ENCODE measurements at places on chromosomes 12 and 14. TPM values are rescaled to one million over a fixed set of nuclear protein-coding genes. Genes with fewer than 3 reads are reported as not detected.

The TMEM19 gene
- total RNA-seq: 14.1 TPM

The SERPINA12 gene
- not detected for total RNA-seq

The NEUROD4 gene
- total RNA-seq: not detected

The TOMM20L gene
- total RNA-seq: not detected

The DENND5B gene
- total RNA-seq: 19.3 TPM

The MSRB3 gene
- 1.7 TPM for total RNA-seq

DNA sequence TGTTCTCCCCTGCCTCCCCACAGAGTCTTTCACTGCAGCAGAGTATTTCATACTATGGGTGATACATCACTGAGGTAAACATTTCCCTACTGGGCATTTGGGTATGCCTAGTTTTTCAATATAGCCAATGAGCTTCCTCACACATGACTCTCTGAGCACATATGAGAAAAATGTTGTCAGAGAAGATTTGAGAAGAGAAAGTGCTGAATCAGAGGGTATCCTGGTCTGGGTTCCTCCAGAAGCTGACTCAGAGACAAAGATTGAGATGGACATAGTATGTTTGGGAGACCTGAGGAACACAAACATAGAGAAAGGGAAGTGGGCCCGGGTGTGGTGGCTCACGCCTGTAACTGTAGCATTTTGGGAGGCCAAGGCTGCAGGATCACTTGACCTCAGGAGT, 12.6 kb downstream of the SLC8B1 start:
- DNase-seq: no peak

- no peak for DNase-seq
These were observed 206.8 kb downstream of the NUAK1 start for GRCh38 chr12:105931762-105932570.

- no peak for DNase-seq
These were observed 108.3 kb downstream of the SLC15A4 start for GRCh38 chr12:128715485-128715884.

DNA sequence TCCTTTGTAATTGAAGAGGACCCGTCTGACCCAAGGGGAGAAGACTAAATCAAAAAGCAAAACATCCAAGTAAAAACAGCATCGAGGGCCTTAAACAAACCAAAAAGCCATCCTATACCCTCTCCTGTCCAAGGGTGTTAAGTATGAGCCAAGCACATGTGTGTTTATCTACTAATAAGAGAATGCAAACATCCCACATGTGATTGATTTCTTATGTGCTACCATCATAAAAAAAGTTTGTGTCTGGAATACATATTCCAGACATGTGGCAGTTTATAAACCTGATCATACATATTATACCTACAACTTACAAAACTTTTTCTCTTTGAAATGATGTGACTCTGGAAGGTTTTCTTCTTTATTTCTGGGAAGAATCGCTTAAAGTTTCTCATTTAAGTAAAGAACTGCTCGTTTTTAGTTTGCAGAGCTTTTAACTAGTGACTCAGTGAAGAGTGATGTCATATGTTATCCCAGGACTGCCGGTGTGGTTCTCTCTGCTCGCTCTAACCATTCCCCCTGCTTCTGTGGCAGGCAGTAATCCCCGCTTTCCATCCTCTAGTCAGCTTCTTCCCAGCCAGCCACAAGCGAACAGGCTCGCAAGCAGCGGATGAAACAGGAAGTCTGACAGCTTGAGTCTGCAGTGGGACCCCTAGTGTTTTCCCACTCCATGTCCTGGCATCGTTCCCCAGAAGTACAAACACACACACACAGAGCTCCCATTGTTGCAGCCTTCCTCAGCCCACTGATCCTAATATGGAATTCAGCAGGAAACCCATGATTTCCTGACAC, 431 bp upstream of the RHOJ start:
- peak; percentile 57 for DNase-seq

DNA sequence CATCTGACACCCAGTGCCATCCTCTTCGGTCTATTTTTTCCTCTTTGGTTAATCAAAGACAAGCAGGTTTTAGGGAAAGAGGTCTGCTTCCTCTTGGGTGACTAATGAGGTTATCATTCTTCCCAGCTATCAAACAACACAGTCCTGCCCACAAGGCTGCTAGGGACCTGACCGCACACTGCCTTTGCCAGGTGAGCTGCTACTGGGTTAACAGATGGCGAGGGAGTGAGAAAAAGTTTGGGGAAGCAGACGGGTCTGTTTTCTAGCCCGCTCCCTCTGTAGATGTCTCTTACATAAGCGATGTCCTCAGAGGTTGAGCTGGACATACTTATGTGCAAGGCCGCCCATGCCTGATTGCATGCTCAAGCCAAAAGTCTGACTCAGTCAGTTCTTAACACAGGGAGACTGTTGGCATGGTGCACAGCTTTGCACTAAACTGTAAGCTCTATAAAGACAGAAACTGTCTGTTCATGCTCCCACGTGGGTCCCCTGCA, 94.1 kb downstream of the SLC15A4 start:
- DNase-seq: no peak

DNA sequence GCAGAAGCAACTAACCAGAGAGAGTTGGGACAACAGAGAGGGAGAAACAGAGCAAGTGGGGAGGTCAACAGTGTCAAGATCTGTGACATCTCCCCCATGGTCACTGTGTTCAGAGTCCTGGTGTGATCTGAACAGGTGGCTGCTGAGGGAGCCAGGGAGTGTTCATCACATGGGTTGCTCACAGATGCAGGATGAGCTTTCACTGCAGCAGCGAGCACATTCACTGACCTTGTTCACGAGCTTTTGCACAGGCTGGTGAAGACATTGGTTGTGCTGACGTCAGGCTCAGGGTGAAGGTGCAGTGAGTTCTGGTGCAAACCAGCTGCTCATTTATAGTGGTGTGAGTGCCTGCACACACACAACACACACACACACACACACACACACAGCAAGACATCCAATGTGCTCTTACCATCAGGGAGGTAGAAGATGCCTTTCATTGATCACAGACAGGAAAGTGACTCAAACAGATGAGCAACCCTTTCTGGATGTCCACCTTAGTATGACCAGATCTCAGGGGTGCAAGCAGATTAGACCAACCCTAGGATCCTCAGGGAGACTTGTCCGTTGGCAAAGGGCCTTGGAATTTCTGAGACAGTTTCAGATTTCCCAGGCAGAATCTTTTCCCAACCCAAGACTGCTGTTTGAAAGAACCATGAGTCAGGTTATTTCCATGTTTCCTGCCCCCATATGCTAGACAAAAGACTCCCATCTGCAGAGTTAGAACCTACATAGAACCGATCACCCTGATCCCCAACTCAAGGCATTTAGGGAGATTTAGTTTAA, 44.3 kb upstream of the OR10AD1 start:
- no peak for DNase-seq

DNA sequence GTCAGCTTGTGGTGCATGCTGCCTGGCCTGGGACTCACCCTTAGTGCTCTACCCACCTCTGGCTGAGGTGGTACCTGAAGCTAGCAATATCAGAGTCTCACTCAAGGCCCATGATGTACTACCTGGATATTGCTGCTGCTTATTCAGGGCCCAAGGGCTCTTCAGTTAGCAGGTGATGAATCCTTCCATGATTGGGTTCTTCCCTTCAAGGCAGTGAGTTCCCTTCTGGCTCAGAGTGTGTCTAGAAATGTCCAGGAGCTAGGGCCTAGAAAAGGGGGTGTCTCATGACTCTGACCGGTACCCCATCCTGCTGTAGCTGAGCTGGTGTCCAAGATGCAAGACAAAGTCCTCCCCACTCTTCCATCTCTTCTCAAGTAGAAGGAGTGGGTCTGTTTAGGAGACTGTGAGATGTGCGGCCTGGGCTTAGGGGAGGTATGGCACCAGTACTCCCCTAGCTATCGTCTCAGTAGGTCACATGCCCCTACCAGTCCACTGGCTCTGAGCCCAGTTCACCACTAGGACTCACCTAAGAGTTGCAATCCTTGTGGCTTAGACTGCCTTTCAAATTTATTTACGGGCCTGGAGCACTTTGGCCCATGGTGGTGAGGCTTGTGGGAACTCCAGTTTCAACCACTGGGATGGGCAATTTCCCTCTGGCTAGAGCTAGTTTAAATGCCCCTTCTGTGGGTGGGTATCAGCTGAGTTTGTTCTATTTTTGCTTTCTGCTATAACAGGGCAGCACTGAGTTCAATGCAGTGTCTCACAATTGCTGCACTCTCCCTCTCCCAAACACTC, 12.2 kb downstream of the PRORP start:
- DNase-seq: no peak

GRCh38 chr12:90233168-90234100, 524.8 kb upstream of the ATP2B1 start:
- no peak for DNase-seq

- no peak for DNase-seq
These were observed 103.7 kb downstream of the DYRK2 start for GRCh38 chr12:67752226-67752732.

DNA sequence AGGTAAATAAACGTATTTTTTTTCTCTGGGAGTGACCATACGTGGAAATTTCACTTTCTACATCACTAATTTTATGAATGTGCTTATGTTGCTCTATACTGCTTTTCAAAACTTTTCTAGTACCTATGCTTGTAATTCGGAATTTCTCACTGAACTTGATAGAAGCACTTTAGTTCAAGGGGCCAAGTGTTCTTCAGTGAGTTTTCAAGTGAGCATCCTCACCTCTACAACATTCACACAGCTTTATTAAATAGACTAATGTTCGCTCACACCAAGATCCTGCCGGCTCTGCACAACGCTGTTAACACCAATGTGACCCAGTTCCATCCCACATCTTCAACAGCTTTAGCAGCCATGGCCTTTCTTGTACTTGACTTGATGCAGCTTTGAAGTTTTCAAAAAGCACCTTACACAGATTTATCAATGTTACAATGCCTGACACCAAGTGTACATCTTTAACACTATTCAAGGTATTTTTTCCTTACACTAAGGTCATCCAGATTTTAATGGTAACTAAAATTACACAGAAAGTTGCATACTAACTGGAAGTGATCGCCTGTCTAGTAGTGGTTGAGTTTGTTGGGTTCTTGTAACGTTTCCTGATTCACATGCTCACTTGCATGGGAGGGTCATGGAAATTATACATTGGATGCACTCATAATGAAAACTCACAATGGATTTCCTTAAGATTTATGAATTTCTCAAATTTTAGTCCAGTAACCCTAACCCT, 4.5 kb downstream of the UBC start:
- DNase-seq: no peak

DNA sequence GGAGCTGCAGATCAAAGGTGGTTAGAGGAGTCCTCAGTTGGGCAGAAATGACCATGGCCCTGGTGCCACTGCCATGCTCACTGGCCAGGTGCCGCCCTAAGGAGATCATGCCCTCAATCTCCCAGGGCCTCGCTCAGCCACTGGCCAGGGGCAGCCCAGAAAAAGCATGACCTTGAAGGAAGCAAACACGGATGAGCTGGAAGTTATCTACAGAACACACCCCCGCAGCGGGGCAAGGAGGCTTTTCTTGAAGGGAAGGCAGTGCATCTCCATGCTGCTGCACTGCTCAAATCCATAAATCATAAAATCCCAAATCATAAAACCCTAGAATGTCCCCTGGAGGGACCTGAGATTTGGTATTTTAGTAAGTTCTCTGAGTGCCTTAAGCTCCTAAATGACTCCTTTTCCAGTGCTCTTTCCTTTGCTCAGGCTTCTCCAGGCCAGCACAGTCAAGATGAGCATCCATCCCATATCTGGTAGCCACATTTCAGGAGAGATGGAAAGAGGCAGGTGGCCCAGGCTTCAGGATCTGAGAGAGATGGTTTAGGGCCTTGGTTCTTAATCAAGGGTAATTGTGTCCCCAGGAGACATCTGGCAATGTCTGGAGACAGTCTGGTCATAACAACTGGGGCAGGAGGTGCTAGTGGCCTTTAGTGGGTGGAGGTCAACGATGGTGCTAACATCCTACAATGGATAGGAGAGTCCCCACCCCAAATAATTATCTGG, 217.3 kb downstream of the RBM19 start:
- no peak for DNase-seq

- DNase-seq: no peak
These were observed 30.2 kb downstream of the RIC8B start for GRCh38 chr12:106804668-106805067.

DNA sequence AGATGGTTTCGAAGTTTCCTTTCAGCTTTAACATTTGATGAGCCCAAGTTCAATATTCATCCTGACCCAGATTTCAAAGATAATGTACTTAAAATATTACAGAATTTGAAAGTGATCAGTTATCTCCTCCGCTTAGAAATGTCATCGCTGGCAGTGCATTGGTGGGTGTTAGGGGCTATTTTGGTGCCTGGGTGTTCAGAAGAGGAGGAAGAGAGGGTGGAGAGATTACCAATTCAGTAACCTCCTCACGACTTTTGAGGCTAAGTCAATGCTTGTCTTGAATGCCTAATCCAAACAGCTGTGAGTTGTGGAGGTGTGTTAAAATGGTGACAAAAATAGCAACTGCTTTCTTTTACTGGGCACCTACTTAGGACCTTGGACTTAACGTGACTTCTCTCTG, 13.8 kb upstream of the DGLUCY start:
- DNase-seq: no peak

GRCh38 chr14:41806366-41806975, 199.8 kb downstream of the LRFN5 start:
- DNase-seq: no peak

DNA sequence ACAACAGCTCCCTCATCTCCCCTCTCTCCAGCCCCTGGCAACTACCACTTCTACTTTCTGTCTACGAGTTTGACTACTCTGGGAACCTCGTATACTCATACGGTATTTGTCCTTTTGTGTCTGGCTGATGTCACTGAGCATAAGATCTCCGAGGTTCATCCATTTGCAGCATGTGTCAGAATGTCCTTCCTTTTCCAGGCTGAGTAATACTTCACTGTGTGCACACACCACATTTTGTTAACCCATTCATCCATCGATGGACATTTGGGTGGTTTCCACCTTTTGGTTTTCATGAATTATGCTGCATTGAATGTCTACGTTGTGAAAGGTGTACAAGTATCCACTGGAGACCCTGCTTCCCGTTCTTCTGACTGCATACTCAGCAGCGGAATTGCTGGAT, 24.1 kb upstream of the DLK1 start:
- DNase-seq: no peak

GRCh38 chr12:31896514-31897039, 62.6 kb upstream of the RESF1 start:
- DNase-seq: peak; percentile 59

GRCh38 chr14:33569821-33570687, 380.8 kb downstream of the EGLN3 start:
- no peak for DNase-seq

DNA sequence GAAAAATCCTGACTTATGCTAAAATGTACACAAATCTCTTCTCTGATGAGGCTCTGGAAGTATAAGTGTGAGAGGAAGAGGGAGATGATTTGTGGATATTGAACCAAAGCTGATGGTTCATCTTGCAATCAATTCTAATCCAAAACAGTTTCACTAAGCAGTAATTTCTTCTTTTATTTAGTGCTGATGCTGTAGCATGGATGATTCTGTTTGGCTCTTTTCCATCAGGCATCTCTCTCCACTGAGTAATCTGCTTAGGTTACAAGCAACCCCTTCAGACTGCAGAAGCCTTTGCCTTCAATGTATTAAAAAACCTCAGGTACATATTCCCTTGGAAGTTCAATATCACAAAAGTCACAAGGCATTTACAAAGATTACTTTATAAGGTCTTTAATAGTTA, 159.1 kb upstream of the CCDC198 start:
- DNase-seq: no peak

- no peak for DNase-seq
These were observed 368.6 kb downstream of the BCL11B start for GRCh38 chr14:98903371-98903770.

- DNase-seq: no peak
These were observed 1.3 kb downstream of the DYRK4 start for GRCh38 chr12:4563336-4563735.

Measured in GM23338 (cell line).